CD4-positive, alpha-beta T cell treated with Interleukin-10 for 1 hour (primary cell): ENCODE measurements at places on chromosomes 16 and 17.

DNA sequence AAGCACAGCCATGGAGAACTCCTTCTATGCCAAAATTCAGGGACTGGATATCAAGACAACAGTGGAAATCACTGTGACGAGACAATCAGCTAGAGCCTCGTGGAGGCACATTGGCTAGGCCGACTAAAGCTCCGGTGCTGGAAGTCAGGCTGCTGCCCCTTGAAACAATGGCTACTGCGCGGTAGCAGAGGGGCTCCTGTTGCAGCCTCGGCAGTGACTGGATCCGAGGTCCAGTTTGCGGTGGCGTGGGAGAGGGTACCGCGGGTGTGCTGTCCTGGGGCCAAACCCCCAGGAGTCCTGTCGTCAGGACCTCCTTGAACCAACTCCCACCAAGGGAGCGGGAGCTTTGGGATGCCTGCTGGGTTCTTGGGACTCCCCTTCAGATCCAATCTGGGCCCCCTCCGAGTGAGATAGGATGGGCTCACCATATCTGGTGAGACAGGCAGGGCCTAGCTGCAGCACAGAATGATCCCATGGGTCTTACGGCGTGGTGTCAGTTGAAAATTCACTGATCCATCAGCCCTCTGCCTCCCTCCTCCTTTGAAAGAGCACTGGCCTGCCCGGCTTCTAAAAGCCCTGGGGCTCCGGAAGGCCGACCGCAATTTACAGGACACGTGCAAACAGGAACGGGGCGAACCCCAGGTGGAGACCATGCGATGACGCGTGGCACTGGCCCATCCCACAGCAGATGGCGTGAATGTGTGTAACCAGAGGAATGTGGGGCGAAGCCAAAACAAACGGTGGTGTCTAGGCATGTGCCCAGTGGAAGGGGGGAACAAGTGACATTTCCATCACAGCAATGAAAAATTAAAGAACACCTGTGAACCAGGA, 15.8 kb upstream of the KCNJ18 start:
- no peak for DNase-seq

GRCh38 chr17:570388-570787, 144.3 kb downstream of the VPS53 start:
- no peak for DNase-seq

DNA sequence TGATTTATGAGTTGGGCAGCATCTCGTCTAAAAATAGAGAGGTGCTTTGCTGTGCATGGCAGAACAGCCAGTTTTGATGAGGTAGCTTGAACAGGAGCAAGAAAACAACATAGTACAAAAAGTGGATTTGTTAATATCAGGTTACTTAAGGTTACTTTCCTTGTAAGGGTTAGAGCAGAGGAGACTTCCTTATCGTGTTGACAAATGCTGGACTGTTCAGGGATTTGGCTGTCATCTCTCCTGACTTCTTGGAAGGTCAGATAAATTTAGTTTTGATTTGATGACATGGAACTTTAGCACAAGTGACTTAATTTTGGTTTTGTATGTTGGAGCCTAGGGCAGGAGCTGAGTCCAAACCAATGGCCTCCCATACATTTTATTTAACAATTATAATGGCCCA, 163.9 kb upstream of the ELAC2 start:
- DNase-seq: no peak

GRCh38 chr16:83847371-83848225, 39.8 kb downstream of the HSBP1 start:
- DNase-seq: no peak

DNA sequence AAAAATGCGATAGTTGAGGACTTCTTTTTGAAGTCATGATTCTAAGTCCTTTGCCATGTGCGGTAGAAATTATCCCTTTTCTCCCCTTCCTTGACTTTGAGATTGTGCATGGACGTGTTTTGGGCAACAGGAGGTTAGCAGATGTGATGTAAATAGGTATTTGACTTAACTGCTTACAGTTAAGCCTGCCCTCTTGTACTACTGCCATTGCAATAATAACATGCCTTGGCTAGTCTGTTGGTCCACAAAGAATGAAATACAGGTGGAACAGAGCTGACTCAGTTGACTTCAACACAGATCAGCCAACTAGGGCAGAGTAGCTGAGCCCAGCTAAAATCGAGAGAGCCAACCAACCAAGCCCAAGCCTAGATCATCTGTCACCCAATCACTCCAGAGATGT, 125.5 kb downstream of the BRIP1 start:
- DNase-seq: no peak

DNA sequence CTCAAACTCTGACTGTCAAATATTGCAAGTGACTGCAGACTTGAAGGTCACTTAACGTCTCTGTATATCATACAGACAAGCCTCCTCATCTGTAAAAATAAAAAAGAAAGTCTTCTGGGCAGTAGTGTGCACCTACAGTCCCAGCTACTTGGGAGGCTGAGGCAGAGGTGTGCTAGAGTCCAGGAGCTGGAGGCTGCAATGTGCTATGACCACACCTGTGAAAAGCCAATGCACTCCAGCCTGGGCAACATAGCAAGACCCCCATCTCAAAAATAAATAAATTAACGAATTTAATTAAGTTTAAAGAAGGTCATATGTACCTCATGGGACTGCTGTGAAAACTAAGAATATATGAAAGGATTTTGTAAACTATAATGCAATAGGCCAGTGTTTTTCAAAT, 35.0 kb upstream of the C17orf78 start:
- DNase-seq: no peak

GRCh38 chr17:73031472-73031871, 61.0 kb downstream of the SLC39A11 start:
- DNase-seq: no peak

- DNase-seq: no peak
These were observed 5.0 kb upstream of the MC1R start for GRCh38 chr16:89913408-89914387.

GRCh38 chr16:66265556-66266141, 100.8 kb upstream of the CDH5 start:
- DNase-seq: no peak

- DNase-seq: no peak
These were observed 36.9 kb downstream of the PPL start for GRCh38 chr16:4900036-4900435.

DNA sequence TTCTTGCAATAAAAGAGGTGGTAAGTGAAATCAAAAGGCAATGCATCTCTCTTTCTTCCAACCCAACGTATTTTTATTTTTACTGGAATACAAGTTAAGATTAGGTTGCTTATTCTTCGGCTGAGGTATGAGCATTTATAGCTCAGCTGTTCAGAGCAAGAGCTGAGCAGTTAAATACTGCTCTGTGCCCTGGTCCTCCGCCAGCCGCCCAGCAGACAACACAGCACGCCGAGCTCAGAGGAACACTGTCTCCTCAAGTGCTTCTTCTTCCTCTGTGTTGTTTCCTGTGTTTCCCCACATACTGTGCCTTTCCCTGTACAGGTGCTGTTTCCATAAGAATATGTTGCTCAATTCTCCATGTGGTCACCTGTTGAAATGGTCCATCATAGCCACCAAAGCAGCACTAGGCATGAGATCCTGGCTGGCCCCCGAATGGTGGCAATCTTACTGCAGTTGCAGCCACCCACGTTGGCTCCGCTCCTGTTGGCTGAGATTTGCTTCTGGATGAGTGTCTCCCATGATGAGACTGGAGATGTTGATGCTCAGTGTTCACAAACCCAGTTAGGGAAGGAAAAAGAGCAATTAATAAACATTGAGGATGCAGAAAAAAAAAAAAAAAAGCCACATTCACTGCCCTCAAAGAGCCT, 515.3 kb downstream of the GRIN2A start:
- DNase-seq: no peak

GRCh38 chr16:53899431-53899830, 195.5 kb downstream of the FTO start:
- DNase-seq: no peak

DNA sequence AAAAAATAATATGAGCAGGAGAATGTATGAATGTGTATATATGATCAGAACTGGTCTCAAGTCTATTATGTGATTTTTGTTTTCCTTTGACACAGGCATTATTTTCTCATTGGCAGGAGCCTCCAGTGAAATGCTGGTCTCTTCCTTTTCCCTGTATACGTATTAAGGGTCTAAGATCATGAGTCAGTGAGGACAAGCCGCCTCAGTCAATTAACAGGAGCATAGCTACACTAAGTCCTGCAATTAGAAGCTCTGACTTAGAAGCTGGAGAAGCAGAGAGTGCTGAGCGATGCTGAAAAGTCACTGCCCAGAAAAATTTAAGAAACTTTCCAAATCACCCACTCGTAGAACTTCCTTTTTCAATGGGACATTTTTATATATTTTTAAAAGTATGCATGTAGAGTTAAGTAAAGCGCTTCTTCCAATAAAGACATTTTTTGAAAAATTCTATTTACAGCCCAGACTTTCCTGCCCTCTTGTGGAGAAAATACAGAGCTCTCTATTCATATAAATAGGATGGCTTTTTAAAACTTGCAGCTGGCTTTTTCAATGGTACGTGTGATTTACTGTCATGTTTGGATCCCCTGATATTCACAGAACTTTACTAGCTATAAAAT, 70.2 kb upstream of the PSMD7 start:
- no peak for DNase-seq

DNA sequence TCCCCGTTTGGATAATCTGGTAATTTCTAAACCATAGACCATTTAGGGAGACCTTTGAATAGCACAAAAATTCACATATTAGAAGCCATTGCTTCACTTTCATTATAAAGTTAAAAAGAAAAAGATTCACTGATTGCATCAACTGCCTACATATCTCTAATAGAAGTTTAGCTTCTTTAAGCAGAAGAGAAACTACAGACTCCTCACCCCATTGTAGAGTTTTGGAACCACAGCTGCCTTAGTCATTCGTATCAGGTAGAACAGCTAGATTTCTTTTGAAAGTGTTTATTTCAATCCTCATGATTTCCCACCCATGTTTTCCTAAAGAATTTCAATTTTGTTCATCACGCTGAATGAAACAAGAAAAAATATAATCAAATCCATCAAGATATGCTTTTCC, 144.8 kb downstream of the CDH8 start:
- DNase-seq: no peak

GRCh38 chr16:25033852-25034251, 18.7 kb upstream of the ARHGAP17 start:
- DNase-seq: no peak

DNA sequence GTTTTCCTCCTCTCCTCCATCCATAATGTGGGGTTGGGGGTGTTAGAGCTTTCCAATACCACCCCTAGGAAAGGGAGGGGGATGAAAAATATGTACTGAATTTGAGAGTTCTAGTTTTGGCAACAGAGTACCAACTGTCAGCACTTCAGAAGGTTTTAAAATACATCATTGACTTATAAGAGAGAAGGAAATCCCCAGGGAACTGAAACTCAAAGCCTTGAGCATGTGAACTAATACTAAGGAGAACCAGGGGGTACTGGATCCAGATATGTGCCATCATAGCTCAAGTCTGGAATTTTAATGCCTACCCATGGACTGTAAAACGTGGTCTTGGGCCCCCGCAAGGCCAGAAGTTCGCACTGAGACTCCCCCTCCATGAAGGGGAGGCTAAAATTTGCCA, 15.8 kb downstream of the CACNG5 start:
- no peak for DNase-seq

DNA sequence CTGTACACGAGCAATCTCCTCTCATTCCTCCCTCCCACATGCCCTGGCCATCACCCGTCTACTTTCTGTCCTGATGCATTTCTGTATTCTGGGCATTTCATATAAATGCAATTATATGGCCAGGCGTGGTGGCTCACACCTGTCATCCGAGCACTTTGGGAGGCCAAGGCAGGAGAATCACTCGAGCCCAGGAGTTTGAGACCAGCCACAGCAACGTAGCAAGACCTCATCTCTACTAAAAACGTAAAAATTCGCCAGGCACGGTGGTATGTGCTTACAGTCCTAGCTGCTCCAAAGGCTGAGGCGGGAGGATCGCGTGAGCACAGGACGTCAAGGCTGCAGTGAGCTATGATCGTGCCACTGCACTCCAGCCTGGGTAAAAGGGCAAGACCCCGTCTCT, 4.8 kb downstream of the MEAK7 start:
- no peak for DNase-seq

GRCh38 chr17:66381701-66382362, 79.4 kb downstream of the PRKCA start:
- no peak for DNase-seq

DNA sequence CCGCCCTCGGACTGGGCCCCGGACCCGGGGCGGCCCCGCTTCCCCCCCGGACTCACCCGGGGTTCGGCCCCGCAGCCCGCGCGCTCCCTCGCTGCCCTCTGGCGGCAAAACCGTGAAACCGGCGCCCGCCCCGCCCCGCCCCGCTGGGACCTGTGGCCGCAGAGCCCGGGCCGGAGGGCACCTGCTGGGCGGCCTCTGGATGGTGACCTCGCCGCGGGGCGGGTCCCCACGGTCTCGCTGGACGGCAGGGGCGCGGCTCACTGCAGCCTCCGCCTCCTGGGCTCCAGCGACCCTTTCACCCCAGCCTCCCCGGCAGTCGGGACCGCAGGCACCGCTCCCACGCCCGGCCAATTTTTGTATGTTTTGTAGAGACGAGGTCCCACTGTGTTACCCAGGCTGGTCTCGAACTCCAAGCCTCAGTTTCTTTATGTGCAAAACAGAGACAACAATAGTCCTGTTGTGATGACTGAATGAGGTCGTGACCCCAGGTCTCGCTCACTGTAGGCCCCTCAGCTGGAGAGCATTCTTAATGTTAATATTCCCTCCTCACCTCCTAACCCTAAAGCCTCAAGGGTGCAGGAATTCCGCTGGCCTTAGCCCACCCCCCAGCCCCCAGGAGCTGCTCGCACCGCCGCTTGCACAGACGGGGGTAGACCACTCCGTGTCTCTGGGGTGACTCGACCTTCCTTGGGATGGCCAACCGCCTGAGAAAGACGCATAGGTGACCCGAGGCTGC, 33.7 kb upstream of the RPH3AL start:
- peak; percentile 73 for DNase-seq

DNA sequence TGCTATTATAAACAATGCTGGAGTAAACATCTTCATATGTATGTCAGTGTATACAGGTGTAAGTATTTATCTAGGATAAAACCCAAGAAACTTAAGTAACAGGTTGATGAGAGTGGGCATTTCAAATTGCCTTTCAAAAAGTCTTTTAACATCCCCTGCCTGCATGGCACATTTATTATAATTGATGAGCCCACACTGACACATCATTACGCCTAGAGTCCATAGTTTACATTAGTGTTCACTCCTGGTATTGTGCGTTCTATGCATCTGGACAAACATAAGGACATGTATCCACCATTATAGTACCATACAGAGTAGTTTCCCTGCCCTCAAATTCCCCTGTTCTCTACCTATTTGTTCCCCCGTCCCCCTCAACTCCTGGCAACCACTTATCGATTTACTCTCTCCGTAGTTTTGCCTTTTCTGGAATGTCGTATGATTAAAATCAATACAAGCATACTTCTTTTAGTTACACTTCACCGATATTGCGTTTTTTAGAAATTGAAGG, 53.7 kb downstream of the NACA2 start:
- DNase-seq: no peak

GRCh38 chr16:80253741-80254140, 287.1 kb upstream of the DYNLRB2 start:
- DNase-seq: no peak

GRCh38 chr16:71623597-71623996, 2.4 kb upstream of the MARVELD3 start:
- DNase-seq: no peak

GRCh38 chr17:29051194-29051593, 8.3 kb downstream of the PIPOX start:
- no peak for DNase-seq

GRCh38 chr17:30600060-30600829, 123.0 kb downstream of the GOSR1 start:
- DNase-seq: peak; percentile 59

GRCh38 chr17:50311483-50311882, 34.4 kb upstream of the XYLT2 start:
- DNase-seq: no peak
